Pericardium fibroblast (primary cell): ENCODE measurements at places on chromosomes 7 and 10. TPM values are rescaled to one million over a fixed set of nuclear protein-coding genes. Genes with fewer than 3 reads are reported as not detected.

CALML3 gene
- total RNA-seq = not detected in 2 replicates

SGMS1 gene
- 28.8 and 74.8 TPM in 2 replicates for total RNA-seq

PIK3AP1 gene
- total RNA-seq = not detected in 2 replicates

ANKIB1 gene
- 20.3 and 21.9 TPM in 2 replicates for total RNA-seq

TMEM229A gene
- 0.26 and 1.9 TPM in 2 replicates for total RNA-seq

PRKCQ gene
- 0.09 and 0.12 TPM in 2 replicates for total RNA-seq

NPM3 gene
- 62.3 and 105 TPM in 2 replicates for total RNA-seq

CPEB3 gene
- 0.68 and 0.82 TPM in 2 replicates for total RNA-seq

MGMT gene
- total RNA-seq = 48.4 and 55.7 TPM in 2 replicates

SLC39A12 gene
- total RNA-seq = not detected in 2 replicates

C10orf120 gene
- total RNA-seq = not detected in 2 replicates

MAD1L1 gene
- 20.3 and 33.1 TPM in 2 replicates for total RNA-seq

IFIT1B gene
- not detected in 2 replicates for total RNA-seq

TFR2 gene
- total RNA-seq = 0.47 TPM in 1 of 2 replicates, not detected in the other

ACTA2 gene
- 181 and 1,821 TPM in 2 replicates for total RNA-seq
